IMR-90 (cell line): ENCODE measurements at places on chromosomes 5 and 9.

DNA sequence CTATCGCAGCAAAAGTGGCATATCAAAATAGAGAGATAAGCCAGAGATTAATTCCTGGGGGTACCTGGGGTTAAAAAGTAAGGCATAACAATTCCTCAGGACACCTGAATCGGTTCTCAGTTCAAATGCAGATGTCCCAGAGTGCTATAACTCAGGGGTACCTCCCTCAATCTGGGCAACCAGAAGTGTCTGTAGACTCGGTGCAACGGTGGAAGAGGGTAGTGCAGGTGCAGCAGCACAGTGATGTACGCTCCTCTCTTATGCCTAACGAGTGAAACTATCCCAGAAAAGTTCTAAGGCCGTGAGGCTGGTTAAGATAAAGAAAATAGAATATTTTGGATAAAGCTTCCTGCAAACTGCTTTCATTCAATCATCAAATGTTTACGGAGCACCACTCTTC lies 7.9 kb upstream of the NR4A3 start:
- DNase-seq, result no peak

- no peak for DNase-seq
Measured at GRCh38 chr9:18907927-18908625, 124.9 kb downstream of the SAXO1 start.

DNA sequence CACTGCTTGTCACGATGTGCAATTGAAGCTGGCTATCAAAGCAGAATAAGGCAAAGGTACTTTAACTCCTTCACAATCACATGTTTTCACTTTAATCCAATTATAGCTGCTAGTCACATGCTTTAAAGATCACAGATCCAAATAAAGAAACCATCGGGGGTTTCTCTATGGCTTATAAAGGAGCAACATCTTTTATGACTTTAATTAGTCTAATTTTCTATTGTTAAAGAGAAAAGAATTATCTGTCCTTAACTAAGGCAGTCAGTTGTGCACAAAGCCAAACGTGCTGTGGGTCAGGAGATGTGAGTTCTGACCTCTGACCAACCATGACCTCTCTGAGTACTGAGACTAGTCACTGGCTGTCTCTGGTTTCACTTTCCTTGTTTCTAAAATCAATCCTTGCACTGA lies 561.1 kb downstream of the RAB3C start:
- no peak for DNase-seq

DNA sequence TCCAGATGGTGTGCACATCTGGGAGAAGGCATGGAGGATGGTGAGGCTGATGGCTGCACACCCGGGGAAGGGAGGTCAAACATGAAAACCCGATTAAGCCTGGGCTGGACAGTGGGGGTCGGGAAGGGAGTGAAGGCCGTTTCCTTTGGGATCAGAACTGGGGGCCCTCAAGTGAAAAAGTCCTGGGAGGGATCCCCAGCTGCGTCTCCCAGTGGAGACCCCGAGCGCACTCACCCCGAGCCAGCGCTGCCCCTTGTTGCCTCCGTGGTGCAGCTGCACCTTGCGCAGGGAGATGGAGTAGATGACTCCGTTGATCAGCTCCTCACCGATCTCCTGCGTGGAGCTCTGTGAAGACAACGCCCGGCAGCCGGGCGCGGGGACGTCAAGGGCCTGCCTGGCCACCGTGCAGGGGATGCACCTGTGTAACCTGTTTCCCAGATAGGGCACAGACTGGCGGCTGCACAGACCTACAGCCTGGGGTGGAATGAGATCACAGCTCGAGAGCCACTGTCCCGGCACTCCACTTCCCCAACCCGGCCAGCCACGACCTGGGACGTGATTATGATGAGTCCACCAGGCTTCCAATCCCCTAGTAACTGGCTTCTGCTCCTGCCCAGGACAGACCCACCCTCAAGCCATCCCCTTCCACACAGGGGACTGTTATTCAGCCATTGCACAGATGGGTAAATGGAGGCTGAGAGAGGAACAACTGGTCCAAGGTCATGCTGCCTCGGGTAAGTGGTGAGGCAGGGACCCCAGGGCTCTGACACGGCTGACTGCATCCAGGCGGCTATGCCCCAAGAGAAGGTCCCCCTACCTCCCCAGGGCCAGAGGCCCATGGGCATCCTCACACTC lies 9.0 kb downstream of the RALGDS start:
- DNase-seq, result no peak

GRCh38 chr5:38453506-38453905 lies 102.9 kb downstream of the LIFR start:
- DNase-seq, result no peak

DNA sequence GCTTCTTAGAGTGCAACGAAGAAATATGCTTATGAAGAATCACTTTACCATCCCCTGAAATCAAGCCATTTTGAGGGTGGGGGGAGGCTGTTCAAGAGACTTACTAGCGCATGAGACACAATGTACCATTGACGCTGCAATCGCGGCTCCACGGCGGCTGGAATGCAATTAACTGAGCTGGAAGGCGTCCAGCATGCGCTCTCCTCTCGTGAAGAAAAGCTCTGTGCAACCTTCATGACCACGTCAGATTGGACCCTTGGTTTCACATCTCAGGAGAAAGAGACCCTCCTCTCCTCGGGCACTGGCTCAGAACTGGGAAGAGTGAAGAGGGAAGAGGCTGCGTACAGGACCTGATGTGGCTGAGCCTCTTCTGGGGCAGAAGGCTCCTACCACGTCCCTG lies 138.5 kb upstream of the IRX2 start:
- DNase-seq, result no peak

DNA sequence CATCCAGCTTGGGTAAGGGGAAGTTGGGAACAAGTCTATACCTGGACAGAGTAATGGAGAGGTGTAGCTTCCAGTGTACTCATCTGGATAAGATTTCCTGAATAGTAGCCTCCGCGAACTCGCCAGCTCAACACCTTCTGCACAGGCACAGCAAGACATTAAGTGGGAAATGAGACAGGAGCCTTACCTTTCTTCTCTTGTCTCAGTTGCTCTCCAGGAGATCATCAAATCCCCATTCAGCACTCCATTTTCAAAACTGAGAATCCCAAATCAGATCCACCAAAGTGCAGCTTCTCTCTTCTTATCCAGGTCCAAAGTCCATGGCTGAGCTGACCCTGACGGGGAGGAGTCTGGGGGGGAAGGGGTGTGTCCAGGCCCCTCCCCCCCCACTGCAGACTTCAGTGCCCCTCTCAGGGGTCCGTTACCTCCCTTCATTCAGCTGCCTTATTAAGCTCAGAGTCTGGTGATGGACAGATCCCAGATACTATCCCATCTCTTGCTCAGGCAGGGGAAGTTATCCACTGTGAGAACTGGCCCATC lies 5.9 kb upstream of the MGAT1 start:
- no peak for DNase-seq

DNA sequence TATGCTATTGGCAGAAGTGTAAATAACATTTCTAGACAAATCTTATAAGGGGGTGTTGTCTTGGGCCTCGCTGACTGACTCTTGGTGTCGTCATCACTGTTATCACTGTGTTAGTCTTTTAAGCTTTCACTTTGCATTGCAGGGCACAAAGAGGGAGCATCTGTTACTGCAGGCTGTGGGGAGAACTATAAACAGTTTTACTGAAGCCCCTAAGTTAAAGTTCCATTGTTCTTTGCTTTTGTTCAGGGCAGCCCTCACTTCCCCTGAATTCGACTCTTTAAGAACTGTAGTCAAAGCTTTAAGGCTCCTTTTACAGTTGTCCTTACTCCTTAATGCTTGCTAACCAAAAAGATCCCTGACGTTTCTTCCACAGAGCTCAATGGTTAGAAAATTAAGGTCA lies 605.0 kb downstream of the RAB3C start:
- DNase-seq, result peak; percentile 72

- DNase-seq, result no peak
Measured at GRCh38 chr9:124457887-124458431, 7.7 kb downstream of the ADGRD2 start.

- DNase-seq, result peak; percentile 18
Measured at GRCh38 chr5:177310757-177311391, 824 bp downstream of the MXD3 start.

DNA sequence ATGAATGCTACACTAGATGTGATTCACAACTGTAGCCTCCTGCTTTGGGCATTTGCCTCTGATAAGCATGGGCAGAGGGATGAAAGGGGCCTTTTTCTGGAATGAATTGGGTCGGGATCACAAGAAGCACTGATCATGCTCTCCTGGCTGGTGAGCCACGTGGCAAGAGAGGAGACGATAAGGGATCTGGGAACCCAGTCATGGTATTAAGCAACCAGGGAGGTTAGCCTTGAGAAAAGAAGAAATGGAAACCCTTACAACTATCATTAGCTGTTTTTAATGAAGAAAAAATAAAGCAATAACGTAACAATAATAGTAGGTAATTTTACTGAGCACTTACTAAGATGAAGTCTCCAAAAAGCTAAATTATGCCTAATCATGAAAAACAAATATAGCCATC lies 50.0 kb upstream of the RAI14 start:
- no peak for DNase-seq

DNA sequence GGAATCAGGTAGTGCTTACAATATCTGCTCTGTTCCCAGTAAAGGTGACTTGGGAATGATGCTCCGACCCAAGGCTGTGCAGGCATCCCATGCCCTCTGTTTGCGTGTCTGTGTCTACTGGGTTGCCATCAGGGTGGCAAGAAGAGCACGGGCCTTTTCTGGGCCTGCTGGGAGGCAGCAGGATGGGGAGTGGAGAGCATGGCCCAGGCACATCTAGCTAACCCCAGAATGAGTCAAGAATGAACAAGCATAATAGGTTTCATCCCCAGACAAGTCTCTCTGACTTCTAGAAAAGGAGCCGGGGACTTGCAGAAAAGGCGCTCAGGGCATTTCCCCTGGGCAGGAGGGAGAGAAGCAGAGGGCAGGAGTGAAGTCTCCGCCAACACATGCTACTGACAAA lies 260.4 kb downstream of the IRX1 start:
- no peak for DNase-seq

DNA sequence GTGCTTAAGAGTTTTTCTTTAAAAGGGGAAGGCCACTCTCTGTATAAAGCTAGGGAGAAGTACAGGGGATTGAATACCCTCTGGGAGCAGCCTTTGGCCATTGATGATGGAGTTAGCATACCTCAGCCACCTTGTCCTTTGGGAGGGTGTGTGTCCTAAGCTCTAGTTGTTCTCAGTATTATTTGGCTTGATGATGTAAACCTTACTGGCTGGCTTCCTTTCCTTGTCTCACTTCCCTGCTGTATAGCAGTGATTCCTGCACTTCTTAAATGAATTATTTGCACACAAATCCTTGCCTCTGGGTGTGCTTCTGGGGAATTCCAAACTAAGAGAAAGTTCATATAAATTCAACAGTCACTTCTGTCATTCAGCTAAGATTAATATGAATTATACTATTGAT lies 234.9 kb upstream of the RIOK2 start:
- no peak for DNase-seq

GRCh38 chr9:69657269-69657668 lies 14.9 kb downstream of the APBA1 start:
- DNase-seq, result peak; percentile 35

DNA sequence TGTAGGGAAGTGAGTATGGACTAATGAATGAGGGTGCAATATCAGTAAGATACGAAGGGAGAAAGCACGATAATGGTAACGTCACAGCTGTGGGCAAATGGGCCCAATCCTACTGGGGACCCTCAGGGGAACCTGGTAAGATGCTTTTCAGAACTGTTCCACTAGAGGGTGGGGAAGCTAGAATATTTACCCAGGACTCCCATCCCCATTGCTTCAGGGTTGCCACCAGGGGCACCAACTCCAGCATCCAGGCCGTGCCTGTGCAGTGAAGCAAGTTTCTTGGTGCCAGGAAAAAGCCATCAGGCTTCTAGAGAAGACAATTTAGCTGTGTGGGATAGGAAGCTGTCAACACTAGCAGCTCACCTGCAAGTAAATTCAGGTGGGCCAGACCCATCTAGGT lies 409.3 kb downstream of the AGTPBP1 start:
- DNase-seq, result no peak

- DNase-seq, result no peak
Measured at GRCh38 chr5:176664479-176664878, 17.2 kb downstream of the TSPAN17 start.

- DNase-seq, result no peak
Measured at GRCh38 chr9:79656169-79656568, 84.4 kb downstream of the TLE4 start.

- DNase-seq, result no peak
Measured at GRCh38 chr9:6689893-6690674, 44.6 kb upstream of the GLDC start.

DNA sequence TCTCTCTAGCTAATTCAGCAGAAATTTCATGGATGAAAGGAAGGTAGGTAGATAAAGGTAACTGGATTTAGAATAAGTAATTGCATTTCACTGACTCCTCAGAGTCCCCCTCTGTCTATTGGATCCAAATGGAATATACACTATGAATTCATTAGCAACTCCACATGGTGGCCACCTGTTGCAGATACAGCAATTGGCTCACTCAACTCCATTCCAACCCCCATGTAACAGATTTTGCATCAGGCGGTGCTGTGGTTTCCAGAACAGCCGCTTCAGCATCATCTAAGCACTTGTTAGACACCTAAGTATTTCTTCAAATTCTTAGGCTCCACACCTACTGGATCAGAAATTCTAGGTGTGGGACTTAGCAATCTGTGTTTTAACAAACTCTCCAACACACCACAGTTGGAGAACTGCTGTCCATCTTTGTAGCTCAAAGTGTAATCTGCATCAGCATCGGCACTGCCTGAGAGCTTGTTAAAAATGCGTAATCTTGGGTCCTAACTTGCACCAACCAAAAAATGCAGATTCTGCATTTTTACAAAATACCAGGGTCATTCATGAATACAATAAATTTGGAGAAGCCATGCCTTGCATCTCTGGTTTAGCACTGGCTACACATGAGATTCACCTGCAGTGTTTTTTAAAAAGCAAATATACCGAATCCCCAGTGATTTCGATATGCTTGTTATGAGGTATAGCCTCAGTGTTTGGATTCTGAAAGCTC lies 413.8 kb upstream of the CD180 start:
- no peak for DNase-seq

DNA sequence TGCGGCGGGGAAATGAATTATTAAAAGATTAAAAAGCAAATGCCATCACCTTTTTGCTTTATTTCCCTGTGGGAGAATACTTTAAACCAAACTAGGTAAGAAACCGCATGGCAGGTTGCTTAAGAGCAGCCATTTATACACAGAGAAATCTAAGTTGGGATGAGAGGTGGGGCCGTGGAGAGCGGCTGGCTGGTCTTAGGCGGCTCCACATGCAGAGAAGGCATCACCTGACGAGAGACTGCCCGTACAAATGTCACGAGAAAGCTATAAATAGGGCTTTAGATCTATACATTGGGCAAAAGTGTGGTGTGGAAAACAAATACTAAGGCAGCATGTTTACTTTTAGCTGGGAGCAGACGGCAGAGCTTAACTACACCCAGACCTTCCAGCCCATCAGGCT lies 39.4 kb downstream of the MED27 start:
- DNase-seq, result no peak

DNA sequence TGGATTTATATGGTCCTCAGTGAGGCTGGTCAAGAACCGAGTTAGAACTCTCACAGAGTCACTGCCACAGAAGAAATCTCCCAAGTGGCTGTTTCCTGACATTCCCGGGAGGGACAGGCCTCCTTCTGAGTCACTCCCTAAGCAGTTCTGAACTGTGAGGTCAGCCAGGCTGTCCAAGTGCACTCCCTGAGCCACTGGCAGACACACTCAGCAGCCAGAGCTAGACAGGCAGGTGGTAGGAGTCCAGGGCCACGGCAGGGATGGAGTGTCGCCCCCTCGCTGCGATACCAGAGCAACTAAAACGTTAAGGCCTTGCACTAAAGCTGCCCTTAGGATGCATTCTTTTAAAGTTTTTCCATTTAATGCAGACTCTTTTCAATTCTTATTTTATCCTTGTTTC lies 3.4 kb downstream of the IL4 start:
- peak; percentile 91 for DNase-seq
